ENCODE measurements at places on chromosomes 3 and 15. TPM values are rescaled to one million over a fixed set of nuclear protein-coding genes. Genes with fewer than 3 reads are reported as not detected.
A peak's percentile ranks its signal among the peaks of the same experiment; 100 is the strongest.

- no peak for DNase-seq
These were observed 39.4 kb upstream of the SMAD3 start for GRCh38 chr15:67025719-67026609.

- DNase-seq = no peak
These were observed 3.7 kb downstream of the SETMAR start for GRCh38 chr3:4306860-4307259.

DNA sequence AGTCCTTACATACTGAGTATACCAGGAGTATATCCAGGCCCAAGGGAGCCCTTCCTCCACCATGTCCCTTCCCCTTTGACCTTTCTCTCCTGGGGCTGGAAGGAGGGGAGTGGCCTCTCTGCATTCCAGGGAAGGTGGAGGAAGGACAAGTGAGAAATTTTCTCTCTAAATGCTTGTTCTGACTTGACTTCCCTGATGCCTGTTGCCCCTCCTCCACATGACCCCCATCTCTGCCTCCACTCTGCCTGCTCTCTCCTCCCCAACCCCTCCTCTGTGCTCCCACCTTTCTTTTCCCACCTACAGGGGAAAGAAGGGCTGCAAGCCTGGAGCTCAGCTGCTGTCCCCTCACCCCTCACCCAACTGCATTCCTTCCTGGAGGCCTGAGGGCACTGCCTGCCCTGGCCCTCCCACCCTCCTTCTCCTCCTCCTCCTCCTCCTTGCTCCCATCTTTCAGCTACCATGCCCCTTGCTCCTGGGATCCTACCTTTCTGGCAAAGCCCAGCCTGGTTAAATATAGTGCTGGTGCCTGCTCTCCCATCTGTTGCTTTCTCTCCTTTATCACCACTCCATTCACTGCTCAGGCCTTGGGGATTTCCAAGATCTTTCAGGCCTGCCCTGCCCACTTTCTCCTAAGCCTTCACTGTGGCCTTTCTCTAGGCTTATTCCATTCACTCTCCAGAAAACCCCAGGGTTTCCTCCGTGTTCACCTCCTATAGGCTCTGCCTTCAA lies 8.5 kb upstream of the DAG1 start:
- DNase-seq = peak; percentile 65

Gene NR1D2
- 43.7 TPM for total RNA-seq

- DNase-seq = no peak
These were observed 6.3 kb downstream of the CAV3 start for GRCh38 chr3:8739757-8740504.

- no peak for DNase-seq
These were observed 30.9 kb downstream of the ARNT2 start for GRCh38 chr15:80434926-80435720.

GRCh38 chr15:67225336-67225735 lies 29.1 kb downstream of the AAGAB start:
- no peak for DNase-seq

- DNase-seq = no peak
These were observed 279.2 kb upstream of the P2RY1 start for GRCh38 chr3:152555666-152556291.

DNA sequence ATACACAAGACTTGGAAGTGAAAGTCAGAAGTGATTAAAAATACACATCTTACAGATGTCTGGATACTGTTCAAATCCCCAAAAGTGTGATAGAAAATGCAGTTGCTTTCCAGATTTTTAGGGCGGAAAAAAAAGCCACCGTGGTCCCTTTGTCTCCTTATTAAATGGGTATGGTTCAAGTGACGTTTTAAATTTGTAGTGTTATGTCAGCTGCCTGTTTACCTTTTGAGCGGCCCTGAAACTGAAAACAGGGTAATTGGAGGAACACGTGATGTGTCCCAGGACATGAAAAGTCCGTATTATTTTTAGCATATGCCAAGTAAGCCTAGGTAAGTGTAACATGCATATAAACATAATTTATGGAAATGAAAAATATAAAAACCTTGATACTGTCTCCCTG lies 109.0 kb upstream of the PDZRN3 start:
- DNase-seq = no peak

GRCh38 chr15:64187396-64188191 lies 24.8 kb upstream of the PPIB start:
- no peak for DNase-seq

DNA sequence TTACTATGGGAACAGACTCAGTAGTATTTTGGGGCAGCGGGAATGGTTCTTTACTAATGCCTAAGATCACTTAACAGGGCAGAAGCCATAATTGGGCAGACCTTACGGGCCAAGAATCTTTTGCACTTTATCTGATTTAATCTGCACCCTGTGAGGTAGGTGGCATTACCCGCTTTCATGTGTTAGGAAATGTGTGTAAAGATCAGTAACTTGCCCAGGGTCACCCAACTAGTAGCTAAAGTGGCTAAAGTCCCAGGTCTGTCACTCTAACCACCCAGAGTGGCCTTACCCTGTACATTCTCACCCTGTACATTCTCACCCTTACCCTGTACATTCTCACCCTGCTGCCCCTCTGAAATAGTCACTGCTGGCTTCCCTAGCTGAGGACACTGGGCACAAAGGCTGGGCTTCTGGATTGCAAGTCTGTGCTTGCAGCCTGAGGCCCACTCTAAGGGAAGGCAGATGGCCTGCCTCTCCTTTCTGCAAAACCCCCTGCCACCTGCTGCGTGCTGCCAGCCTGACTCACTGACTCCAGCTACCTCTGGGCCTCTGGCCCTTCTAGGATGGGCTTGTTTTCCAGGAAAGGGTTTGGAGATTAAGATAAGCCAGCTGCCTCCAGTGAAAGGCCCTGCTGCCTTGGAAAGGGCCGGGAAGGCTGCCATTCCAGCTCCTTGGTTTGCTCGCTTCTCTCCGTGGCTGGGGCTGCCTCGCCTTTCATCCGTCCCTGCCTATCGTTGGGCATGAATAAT lies 37.5 kb upstream of the MYZAP start:
- peak; percentile 27 for DNase-seq

DNA sequence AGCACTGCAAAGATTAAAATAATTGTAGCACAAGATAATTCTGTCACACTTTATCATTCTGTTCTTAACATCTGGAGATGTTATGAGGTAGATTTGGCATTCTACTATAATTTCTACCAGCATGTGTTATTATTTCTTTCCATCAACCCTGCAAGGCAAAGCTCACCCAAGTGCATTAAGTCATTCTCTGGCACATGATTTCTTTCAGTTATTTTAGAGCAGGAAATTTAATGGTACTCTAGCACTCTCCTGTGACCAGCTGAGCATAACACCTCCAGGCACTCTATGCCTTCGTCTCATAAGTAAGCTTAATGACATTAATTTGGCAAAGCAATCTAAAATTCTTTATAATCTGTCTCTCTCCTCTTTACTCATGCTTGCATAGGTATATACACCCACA lies 300.2 kb upstream of the GPR149 start:
- DNase-seq = no peak

- no peak for DNase-seq
These were observed 106.3 kb upstream of the IL12A start for GRCh38 chr3:159882367-159882766.

DNA sequence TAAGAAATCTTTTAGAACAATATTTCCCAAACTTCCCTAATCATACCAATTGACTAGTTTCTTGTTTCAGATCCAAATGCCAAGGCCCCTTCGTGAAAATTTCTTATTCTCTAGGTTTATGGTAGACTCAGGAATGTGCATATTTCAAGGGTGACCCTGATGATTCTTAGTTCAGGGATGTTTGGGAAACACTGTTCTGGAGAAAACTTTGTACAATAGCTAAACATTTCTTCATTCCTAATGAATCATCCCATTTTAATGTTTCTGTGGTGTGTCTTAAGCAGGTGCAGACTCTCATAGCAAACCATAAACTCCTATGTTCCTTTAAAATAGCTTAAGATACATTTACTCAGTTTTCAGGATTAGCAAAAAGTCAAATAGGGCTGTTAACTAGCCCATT lies 314.5 kb downstream of the TIGIT start:
- no peak for DNase-seq

Gene COL6A5
- not detected for total RNA-seq

GRCh38 chr3:100339786-100340185 lies 5.2 kb downstream of the NIT2 start:
- no peak for DNase-seq

- DNase-seq = no peak
These were observed 55.4 kb downstream of the ITGA11 start for GRCh38 chr15:68376447-68377060.

GRCh38 chr3:55406696-55407425 lies 80.2 kb downstream of the WNT5A start:
- DNase-seq = no peak

GRCh38 chr15:56674857-56675256 lies 58.5 kb downstream of the ZNF280D start:
- no peak for DNase-seq

DNA sequence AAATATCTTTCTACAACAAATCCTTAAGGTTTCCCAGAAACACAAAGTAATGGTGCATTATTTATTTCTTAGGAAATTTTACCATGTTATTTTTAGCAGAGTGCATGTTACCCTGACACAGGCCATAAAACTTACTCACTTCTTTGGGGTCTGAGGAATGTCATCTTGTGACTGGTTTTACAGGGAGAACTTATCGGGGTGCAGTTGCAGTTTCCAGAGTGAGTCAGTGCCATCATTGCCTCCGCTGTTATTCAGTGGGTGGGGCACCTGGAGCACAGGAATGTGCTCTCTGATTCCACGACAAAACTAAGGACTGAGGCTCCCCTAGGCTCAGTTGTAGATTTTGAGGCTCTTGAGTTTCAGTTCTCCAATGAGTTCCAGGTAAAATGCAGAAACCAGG lies 11.1 kb upstream of the GREM1 start:
- DNase-seq = no peak

Gene EFCAB12
- total RNA-seq = 0.13 TPM
